Stimulated activated CD4-positive, alpha-beta T cell treated with anti-CD3 and anti-CD28 coated beads, Interleukin-15, amount 100 ng/mL, for 48 hours (primary cell): ENCODE measurements at places on chromosomes 12 and 14.

DNA sequence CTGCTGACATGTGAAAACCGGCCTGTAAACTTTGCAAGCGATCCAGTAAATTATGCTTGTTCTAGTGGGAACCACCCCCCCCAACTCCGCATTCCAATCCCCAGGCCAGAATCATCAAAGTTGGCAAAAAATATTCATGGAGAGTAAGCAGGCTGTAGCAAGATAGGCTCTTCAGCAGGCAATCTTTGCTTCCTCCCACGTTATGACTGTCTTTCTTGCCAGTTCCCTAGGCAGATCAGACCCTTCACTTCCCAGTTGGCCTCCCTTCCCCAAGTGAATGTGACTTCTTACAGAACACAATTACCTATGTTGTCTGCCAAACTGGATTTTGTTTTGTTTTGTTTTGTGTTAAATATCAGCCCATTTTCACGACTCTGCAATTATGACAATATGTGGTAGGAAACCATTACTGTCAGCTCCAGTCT, 1.2 kb upstream of the PTGER2 start:
- no peak for DNase-seq

DNA sequence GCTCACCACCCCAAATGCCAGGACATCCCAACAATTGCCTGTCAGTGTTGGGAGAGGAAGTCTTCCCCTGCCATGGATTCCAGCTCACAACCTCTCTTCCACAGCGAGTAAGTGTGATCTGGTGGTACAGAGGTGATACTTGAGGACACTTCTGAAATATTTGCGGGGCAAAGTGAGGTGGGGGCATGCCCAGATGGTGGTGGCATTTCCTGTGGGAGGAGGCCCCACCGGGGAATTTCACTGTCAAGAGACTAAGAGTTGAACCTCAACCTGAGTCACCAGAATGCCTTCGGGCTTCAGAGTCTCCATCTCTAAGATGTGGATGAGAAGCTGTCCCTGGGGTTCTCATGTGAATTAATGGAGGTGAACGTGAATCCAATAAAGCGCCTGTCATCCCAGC, 122.3 kb upstream of the RFLNA start:
- DNase-seq, result no peak

DNA sequence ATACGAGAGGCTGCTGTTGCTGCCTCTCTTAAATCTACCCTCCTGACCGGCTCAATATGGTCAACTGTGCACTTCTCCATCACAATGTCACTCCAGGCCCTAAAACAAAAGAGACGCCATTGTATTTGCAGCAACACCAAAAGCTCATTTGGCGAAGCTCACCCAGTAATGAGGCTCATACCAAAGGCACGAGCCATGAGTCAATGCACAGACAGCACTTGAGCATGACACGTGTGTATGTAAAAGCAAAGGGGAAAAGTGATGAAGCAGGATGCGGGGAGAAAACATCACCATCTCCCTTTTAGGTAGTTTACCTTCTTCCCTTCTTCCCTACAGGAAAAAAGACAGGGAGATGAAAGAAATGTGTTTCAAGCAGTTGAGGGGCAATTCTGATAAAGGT, 150.3 kb downstream of the FOXN3 start:
- no peak for DNase-seq

GRCh38 chr14:73221945-73222344, 15.4 kb upstream of the PAPLN start:
- no peak for DNase-seq

- DNase-seq, result no peak
These were observed 125.8 kb downstream of the NCOR2 start for GRCh38 chr12:124441443-124442194.
